Liver (tissue), 10 donors: ENCODE measurements at places on chromosomes 7 and 10.

DNA sequence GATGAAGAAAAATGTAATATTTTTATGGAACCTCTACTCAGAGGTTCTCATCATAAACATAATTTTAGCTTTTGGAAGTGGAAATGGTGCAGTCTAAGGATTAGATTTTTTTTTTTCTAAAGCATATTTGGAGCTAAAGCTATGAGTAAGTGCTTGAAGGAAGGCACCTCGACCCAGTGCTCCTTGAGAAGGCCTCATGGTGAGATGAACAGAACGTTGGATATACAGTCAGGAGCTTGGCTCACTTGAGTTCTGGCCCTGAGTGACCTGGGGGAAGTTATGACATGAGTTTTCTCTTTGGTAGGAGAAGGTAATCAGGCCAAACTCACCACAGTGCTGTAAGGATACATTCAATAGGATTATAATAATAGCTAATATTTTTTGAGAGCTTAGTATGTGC lies 163.3 kb downstream of the JCAD start:
- DNase-seq = no peak

DNA sequence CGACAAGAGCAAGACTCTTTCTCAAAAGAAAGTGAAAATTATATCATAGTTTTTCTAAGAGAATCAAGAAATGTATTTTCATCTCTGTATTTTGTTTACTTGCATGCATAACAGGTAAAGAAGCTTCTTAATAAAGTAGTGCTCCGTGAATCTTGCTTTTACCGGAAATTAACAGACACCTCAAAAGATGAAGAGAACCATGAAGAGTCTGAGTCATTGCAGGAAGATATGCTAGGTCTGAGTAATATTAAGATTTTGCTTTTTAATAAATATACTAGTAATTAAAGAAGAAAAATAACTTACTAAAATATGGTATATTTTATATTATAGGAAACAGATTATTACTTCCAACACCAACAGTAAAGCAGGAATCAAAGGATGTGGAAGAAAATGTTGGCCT lies 39.5 kb upstream of the STOX1 start:
- no peak for DNase-seq

- no peak for DNase-seq
Observed at GRCh38 chr10:24806262-24806661, 82.6 kb upstream of the ARHGAP21 start.

DNA sequence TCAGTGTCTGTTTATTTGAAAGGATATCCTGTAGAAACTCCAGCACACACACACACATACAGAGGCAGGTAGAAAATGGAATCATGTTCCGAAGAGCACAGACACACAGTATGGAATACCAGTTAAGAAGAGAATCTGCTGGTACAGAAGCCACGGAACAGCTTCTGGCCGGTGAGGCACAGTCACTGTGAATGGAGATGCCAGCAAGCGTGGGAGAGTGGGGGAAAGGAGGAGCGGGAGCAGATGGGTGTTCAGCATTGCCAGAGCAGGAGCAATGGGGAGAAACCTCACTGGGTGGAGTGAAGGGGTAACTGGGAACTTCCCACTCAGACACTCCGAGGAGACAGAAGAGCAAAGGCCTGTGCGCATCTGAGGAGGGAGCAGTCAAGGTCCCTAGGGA lies 9.5 kb upstream of the IMPDH1 start:
- DNase-seq = no peak

- DNase-seq = no peak
Observed at GRCh38 chr7:707296-708000, 19.1 kb upstream of the DNAAF5 start.

GRCh38 chr7:7695111-7695817 lies 23.1 kb downstream of the RPA3 start:
- DNase-seq = no peak

- DNase-seq = no peak
Observed at GRCh38 chr7:28954946-28955345, 3.2 kb downstream of the TRIL start.

DNA sequence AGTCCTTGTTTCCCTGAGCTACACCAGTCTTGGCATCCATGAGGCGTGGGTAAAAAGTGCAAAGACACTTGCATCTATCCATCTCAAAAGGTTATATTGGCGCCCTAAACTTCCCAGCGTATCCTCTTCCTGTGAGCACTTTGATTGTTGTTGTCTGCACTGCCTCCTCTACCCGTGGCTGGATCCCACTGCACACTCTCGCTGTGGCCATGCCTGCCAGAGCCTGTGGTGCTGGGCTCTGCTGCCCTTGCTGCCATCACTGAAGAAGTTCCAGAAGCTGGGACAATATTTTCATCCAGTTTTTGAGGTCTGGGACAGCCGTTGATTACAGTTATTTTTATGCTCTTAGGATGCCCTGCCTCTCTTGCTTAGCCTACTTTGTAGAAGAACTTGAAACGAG lies 85.3 kb upstream of the PCGF5 start:
- DNase-seq = no peak

GRCh38 chr7:154383045-154383444 lies 330.8 kb downstream of the DPP6 start:
- no peak for DNase-seq

DNA sequence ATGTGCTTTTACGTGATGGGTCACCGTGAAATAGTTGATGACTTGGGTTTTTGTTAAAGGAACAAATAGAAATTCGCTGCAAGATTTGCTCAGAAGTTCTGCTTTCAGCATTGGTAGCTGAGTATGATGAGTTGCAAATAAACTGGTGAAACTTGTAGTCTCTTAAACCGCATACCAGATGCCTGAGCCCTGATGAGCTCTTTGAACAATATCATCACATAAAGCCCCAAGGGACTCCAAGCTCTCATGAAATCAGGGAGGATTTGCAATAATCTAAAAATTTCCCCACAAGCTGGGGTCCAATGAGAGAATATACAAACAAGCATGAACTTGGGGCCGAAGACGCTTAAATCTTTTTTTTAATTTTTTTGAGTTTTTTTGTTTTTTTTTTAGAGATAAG lies 312.4 kb downstream of the CALN1 start:
- DNase-seq = no peak

- no peak for DNase-seq
Observed at GRCh38 chr7:105759670-105760550, 116.5 kb downstream of the ATXN7L1 start.

GRCh38 chr7:139598642-139599041 lies 75.2 kb downstream of the CLEC2L start:
- no peak for DNase-seq

DNA sequence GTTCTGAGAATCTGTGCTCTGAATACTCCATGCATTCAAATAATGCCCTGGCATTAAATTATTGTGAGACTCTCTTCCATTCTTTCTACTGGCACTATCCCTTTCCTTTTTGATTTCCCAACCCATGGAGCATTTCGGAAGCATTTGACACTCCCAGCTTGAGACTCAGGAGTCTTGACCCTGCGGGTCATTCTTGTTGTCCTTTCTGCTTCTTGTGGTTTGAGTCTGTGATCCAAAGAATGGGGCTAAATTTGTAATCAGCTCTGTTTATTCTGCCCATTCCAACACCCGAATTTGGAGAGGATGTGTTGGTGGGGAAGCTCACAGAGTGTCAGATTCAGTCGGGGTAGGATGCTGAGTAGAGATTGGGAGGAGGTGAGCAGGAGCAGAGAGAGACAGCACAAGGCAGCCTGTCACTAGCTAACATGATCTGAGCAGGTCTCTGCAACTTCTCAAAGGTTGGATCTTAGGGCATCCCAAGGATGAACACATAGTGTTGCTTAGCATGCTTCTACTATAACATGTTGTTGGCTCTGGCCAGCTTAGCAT lies 80.4 kb upstream of the BMPER start:
- no peak for DNase-seq

GRCh38 chr10:113958631-113959382 lies 84.9 kb upstream of the ADRB1 start:
- no peak for DNase-seq

GRCh38 chr7:26292768-26293560 lies 1.3 kb downstream of the SNX10 start:
- DNase-seq = no peak

DNA sequence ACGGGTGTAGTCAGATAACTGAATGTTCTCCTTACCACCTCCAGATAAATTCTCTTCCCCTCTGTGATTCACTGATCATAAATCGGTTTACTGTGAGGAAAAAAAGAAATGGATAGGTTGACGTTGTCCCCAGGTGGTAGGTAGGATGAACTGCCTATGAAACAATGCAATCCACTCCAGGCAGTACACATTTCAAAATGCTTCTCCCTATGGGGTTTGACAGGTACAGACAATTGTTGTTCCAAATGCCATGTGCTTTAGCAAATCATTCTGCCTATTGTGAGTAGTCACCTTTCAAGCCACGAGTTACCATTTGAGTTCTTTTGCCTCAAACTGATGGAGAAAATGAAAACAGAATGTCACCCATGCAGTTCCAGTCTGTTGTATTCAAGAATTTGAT lies 21.8 kb downstream of the VIM start:
- DNase-seq = no peak

GRCh38 chr7:11768263-11768662 lies 63.7 kb downstream of the THSD7A start:
- no peak for DNase-seq

DNA sequence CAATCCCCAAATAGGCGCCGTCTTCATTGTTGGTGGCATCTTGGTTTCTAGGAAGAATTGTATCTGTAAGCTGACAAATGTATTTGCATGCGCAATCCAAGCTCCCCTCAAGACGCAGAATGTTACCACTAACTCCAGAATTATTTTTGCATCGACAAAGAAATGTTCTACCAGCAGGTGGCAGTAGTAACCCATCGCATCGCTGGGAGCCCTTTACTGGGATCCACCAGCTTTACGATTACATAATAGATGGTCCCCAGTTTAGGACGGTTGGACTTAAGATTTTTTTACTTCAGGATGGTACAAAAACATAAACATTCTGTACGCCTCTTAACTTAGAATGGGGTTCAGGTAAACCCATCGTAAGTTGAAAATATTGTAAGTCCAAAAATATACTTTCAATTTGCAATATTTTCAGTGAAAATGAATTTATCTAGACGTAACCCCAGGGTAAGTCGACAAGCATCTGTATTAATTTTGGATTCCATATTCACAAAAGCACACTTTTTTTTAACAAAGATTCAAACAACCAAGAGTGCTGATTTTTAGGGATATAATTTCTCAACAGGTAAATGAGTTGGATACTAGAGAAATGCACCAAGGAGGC lies 114.0 kb upstream of the COBL start:
- DNase-seq = peak; percentile 54

- DNase-seq = no peak
Observed at GRCh38 chr7:469563-469961, 50.1 kb downstream of the PDGFA start.

DNA sequence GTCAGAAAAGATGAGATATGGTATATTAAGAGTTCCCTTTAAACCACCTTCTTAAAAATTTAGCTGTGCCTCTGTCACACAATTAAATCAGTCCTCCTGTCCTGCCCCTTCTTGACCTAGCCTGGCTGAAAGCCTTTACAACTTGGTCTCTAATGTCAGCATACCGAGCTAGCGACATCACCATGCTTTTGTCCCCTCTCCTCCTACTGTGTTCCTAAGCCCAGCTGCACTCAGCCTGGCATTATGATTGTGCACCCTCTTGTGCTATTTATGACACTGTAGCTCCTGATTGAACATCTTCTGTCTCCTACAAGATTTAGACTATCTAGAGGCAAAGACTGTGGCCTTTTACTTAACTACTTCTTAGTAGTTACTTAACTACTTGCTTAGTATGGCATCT lies 29.2 kb downstream of the TDRD1 start:
- DNase-seq = no peak

DNA sequence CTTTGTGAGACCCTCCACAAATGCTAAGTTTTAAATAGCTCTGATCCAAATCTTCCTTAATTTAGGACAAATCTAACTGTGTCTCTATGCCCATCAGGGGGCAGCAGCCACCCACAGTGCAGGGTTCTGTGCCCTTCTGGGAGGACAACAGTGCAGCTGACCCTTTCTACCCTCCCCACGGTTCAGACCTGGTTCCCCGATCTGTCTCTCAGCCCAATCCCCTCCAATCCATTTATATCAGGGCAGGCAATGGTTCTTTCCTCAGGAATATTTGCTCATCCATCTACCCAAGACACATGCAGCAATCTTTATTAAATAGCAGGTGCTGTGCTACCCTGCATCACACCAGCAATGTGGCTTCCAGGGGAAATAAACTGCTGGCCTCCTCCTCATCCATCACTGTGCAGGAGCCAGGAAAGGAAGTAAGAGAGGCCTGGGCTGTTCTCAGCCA lies 4.0 kb upstream of the RBM28 start:
- no peak for DNase-seq

DNA sequence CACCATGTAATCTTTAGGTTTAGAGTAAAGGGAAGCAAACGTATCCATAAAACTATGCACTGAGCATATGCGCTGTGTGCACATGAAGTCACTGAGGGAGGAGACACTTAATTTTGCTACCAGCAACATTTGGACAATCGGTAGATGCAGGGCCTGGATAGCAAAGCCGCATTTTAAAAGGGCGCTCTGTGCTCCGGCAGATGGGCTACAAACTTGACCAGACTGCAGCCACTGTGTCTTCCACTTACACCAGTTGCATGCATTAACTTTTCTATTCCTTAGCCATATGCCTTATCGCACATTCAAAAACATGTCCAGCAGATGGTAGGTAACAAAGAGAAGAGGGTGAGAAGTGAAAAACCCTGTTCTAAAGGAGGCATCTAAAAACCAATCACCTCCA lies 18.3 kb downstream of the FAM171A1 start:
- DNase-seq = no peak

DNA sequence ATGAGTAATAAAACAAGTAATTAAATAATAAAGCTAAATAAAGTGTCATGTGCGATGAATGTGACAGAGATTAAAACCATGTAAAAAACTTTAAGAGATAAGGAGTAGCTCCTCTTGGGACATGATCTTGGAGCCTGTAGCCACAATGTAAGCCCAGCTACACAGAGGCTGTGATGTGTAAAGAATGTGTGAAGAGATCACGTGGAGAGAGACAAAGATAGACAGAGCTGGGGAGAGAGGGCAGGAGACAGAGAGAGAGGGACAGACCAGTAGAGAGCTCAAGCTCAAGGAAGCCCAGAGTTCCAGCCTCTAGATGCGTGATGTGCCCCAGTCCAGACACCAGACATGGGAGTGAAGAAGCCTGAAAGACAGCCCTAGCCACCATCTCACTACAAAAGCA lies 644.1 kb downstream of the TNS3 start:
- DNase-seq = no peak

DNA sequence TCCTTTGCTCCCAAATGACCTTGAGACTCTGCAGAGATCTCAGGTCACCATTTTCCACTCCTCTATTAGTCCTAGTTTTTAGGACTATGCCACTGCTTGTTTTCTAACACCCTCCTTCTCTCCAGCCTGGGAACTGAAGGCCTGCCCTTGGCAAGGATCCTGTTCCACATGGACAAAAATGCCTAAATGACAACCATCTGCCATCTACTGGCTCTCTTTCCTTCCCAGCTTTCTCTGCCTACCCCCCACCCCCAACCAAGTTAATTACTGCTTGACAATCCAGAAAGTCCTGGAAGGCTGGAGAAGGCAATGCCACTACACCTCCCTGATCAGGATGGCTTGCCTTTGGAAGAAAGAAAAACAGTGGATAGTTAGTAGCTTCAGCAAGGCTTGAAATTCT lies 44.8 kb upstream of the SP8 start:
- DNase-seq = no peak
